ENCODE measurements at places on chromosomes 7 and 10.

- DNase-seq: no peak
Measured at GRCh38 chr7:110803602-110804143, 287.3 kb upstream of the LRRN3 start.

DNA sequence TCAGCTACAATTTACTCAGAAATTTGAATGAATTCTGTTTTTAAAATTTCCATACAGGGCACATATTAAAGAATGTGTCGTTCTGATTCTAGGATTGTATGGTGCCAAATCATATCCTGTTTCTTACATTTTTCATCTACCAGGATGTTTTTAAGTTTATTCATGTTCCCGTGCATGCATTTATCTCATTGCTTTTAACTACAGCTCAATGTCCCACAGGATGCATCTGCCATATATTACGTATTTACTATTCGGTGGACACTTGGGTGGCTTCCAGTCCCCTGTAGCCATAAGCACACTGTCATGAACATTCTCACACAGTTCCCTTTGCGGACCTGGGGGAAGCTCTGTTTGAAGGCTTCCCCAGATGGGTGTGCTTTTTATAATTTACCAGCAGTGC lies 122.3 kb downstream of the CCDC71L start:
- DNase-seq: no peak

DNA sequence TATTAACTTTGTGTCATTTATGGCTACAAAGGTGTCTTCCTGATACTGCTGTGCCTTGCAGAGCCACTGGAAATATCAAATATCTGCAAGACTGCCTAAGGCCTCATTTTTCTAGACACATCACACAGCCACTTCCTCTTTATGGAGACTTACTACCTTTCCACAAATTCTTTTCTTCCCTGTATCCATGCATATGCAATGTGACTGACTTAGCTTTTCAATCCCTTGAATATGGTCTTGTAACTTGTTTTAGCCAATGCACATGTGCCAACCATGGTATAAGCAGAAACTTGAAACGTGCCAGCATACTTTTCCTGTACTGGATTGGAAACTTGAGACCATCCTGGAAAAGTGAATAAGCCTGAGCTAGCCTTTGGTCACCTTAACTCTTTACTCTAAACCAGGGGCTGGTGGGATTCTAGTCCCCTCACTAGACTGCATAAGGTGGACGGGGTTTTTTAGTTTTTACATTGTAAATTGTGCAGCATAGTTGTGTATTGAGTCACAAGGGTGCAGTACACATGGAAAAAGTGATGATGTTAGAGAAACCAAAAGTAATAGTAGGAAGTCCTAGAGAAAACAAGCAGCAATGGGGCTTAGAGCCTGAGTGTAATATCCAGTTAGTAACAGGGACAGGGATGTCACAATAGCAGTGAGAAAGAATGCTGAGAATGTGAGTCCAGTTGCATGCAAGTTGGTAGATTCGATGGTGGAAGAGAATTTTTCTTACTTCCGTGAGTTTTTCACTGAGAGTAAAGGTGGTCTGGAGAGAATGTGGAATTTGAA lies 879.5 kb downstream of the SORCS1 start:
- DNase-seq: no peak

- no peak for DNase-seq
Measured at GRCh38 chr7:48710995-48711394, 213.4 kb upstream of the CDC14C start.

DNA sequence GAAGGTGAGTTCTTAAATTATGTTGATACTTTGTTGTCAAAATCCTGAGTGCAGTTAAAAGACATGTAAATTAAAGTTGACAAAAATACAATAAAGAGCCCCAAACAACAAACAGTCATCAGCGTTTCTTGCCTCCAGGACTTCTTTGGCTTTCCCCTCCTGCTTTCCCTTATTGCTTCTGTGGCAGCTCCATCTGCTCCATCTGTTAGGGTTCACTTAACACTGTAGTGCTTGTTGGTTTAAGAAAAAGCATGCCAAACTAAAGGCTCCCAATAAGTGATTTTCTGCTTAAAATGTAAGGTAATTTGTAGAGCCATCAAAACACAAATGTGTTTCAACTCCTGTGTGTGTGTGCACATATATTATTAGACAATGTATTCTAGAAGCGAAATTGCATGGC lies 254.3 kb upstream of the GNAI1 start:
- DNase-seq: no peak

DNA sequence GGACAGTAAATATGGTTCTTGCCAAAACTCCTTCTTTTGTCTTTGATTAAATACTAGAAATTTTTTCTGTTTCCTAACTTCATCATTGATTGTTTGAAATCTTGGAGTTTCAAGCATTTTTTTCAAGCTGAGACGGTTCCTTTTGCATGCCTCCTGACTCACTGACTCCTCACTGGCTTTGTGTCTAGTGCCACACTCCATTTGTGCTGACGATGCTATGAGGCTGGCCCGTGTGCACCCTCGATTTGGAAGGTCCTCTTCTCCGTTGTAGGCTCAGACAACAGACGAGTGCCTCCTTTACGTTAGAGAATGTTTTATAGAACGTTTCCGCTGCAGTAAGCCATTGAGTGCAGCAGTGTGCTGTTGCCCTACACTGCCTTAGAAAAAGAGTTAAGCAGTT lies 10.8 kb upstream of the CSGALNACT2 start:
- DNase-seq: no peak

DNA sequence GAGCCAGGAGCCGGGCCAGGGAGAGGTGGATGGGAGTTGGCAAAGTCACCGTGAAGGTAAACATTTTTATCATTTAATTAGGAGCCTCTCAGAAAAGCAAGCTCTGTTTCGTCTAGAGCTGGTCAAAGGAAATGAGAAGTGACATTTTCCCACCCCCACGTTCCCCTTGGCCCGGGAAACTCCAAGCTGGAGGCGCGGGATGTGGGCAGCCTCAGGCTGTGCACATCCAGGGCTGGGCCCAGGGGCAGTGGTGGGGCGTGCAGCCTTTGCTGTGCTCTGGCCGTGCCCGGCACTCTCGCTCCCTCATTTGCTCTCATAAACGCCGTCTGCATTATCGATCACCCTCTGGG lies 135.6 kb upstream of the RET start:
- no peak for DNase-seq

DNA sequence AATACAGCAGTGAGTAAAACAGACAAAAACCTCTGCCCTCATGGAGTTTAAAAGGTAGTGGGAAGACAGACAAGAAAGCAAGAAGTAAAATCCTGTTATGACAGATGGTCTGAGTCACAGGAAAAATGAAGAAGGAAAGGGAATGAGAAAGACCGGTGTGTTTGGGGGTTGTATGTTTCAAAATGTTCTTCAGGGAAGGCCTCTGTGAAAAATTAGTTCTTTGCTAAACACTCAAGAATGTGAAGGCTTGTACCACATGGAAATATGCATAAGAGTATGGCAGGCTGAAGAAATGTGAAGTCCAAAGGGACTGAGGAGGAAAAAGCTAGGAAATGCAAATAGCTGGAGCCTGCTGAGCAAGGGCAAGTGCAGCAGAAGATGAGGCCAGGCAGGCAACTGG lies 315.9 kb upstream of the SEMA3A start:
- no peak for DNase-seq

GRCh38 chr7:4168541-4168940 lies 513.6 kb upstream of the FOXK1 start:
- DNase-seq: no peak

DNA sequence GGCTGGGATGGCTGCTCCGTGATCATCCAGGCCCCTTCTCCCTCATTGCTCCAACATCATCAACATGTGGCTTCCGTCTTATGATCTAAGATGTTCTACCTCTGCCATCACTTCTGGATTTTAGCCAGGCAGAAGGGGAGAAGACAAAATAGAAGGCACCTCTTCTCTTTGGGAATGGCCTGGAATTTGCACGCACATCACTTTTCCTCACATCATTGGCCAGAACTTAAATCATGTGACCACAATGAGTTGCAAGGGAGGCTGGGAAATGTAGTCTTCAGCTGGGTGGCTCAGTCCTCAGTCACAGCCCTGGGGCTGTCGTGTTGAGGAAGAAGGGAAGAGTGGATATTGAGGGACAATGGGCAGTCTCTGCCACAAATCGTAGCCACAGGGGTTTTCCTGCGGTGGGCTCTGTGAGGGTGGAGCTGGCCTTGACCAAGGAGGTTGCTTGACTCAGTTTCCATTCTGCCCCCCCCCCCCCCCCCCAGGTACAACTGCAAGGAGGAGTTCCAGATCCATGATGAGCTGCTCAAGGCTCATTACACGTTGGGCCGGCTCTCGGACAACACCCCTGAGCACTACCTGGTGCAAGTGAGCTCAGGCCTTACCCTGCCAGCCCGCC lies 50.3 kb downstream of the PALD1 start:
- DNase-seq: no peak

GRCh38 chr7:114759347-114760062 lies 162.4 kb upstream of the MDFIC start:
- no peak for DNase-seq

GRCh38 chr7:110688908-110689307 lies 402.0 kb upstream of the LRRN3 start:
- DNase-seq: no peak

- no peak for DNase-seq
Measured at GRCh38 chr7:138814816-138815332, 16.9 kb upstream of the ATP6V0A4 start.

GRCh38 chr7:77327932-77328628 lies 88.1 kb downstream of the GSAP start:
- no peak for DNase-seq

- no peak for DNase-seq
Measured at GRCh38 chr7:15336146-15336545, 225.7 kb downstream of the AGMO start.

DNA sequence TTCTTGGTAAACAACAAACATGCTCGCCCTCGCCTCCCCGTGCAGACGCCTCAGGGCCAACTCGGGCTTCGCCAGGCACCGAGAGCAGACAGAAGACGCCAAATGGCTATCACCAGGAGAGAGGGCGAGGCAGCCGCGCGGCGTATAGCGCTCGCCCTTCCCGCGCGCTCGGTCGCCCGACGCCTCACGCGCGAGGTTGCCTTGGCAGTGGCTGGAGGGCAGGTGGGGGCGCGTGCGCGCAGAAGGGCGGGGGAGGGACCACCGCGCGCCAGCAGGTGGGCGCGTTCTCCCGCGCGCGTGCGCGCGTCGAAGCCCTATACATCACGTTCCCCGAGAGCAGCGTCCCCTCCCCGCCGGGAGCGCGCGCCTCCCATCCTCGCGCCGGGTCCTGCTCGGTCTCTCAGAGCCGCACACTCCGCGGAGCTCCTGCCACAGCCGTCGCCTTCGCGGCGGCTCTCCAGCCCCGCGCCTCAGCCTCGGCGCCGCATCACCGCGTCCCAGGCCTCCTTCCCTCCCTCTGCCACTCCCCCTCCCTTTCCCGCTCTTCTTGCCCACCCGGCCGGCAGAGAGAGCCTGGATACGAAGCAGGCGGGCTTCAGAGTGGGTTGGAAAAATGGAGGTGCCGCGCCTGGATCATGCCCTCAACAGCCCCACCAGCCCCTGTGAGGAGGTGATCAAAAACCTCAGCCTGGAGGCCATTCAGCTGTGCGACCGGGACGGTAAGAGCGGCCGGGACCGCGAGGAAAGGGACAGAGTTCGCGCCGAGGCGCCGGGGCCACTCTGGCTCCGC lies at the start of gene PHYHIPL:
PHYHIPL (plus strand) TSS at position 403 of the 790 bp plus-strand sequence; CDS start at position 614, 211 bp downstream.
- no peak for DNase-seq

DNA sequence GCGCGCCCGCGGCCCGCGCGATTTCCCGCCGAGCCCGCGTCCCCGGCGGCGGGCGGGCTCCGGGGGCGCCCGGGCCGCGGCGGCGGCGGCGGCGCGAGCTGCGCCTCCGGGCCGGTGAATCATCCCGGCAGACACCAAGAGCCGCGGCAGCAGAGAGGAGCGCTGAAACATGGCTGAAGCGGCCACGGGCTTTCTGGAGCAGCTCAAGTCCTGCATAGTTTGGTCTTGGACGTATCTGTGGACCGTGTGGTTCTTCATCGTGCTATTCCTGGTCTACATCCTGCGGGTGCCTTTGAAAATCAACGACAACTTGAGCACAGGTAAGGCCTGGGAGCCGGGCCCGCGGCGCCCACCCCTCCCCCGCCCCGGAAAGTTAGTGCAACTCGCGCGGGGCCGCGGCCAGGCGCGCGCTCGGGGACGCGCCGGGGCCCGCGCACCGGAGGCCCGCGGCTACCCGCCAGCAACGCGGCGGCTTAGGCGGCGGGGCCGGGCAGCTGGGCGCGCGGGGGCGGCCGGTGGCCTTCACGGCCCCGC lies at the start of gene ST7:
ST7 (plus strand) TSS at position 130 of the 534 bp plus-strand sequence; CDS start at position 170, 40 bp downstream.
- DNase-seq: no peak

DNA sequence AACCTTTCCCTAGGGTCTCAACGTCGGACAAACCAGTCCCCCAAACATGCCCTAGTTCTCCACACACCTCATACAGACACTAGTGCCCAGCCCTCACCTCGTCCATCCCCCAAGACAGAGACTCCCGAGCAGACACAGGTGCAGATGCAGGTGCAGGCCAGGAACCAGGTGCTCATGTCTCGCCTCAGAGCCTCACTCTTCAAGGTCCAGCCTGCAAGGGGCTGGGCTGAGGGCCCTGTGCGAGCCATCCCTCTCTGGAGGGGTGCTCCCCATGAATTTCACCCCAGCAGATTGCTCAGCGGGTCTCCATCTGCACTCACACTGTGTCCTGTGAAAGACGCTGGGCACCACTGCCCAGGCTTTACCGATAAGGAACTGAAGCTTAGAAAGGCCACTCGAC lies 36.9 kb upstream of the TUBB8 start:
- DNase-seq: no peak

- DNase-seq: no peak
Measured at GRCh38 chr7:153835103-153835502, 217.1 kb upstream of the DPP6 start.

DNA sequence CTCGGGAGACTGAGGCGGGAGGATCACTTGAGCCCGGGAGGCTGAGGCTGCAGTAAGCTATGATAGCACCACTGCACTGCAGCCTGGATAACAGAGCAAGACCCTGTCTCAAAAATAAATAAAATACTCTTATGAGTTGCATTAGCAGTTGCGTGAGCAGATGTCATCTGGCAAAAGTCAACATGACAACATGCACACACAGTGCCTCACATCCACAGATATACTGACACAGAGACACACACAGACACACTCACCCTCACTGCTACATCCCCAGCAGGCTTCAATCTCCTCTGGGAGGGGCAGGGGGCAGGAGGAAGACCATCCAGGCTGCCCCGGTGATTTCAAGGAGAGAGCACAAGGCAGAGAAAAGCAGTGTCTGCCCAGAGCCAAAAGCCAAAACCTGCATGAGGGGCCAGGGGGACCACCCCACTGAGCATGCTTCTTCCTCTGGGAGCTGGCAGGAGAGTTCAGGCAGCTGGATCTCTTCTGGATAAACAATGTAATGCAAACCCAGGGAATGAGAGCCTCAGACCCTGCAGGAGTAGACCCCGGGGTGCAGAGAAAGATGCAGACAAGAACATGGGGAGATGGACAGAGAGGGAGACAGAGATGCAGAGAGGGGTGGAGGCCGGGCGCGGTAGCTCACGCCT lies 9.6 kb upstream of the ELN start:
- no peak for DNase-seq

Measured in smooth muscle cell of the brain vasculature (primary cell).